Stimulated activated CD8-positive, alpha-beta memory T cell treated with anti-CD3 and anti-CD28 coated beads, Interleukin-2, amount 100 ng/mL, for 1 hour (primary cell): ENCODE measurements at places on chromosomes 3 and 15.
A peak's percentile ranks its signal among the peaks of the same experiment; 100 is the strongest.

DNA sequence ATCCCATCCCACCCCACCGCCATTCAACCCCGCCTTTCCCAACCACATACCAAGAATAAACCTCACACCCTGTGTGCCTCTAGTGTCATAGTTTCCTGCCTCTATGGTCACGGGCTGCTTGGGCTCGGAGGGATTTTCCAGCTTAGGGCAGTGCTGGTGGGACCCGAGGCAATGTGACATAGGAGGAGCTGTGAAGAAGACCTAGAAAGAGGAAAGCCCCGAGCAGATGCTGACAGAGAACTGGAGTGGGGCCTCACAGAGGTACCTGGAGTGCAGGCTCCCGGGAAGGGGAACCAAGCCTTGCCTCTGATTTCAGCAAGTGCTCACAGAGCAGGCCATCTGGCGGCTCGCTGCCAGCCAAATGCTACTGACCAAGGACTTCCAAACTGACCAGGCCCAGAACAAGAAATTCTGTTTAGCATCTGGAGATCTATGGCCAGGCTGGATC lies 27.5 kb downstream of the BHLHE40 start:
- peak; percentile 48 for DNase-seq

DNA sequence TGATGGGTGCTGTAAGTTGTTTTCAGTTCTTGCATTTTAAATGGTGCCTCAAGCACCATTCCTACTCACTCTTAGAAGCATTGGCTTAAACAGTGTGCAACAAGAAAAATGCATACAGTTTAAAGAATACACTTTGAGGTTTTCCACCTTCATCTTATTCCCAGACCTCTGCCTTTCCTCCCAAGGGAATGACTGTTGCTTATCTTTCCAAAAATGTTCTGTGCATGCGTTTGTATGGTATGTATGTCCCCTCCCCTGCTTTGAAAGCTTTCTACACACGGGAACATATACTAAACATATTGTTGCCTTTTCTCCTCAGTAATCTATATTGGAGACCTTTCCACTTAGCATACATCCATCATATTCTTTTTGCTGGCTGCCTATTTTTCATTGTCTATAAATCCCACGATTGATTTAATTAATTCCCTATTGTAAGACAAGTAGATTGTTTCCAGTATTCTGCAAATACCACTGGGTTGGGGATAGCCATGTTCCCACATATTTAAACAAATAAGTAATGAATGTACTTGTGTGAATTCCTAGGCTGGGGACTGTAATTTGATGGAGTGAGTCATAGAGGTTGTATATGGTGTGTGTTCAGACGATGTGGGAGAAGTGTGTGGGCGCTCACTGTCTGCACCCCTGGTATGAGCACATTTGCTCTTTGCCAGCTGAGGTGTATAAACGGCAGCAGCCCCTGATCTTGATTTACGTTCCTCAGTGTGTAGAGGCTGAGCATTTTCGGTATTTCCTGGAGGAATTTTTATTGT lies 5.8 kb downstream of the TRAK1 start:
- no peak for DNase-seq

DNA sequence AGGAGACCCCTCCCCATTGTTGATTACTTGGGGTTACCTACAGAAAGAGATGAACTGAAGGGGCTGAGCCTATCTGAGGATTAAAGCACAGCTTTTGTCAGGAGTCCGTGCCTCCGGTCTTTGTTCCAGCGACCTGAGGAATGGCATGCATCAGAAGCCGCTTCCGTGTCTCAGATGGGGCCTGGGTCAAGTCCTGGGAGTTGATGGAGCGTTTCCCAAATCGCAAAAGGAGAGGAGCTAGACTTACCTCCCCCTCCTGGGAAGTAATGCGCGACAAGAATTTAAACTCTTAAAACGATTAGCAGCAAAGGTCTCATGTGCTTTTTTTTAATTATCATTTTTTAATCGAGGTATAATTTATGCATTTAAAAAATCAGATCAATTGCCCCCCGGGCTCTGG lies 983 bp upstream of the ALDH1A3 start:
- DNase-seq: no peak

- no peak for DNase-seq
Observed at GRCh38 chr15:39227001-39227400, 353.9 kb upstream of the THBS1 start.

GRCh38 chr15:75531041-75531450 lies 48.1 kb downstream of the PTPN9 start:
- no peak for DNase-seq

- DNase-seq: no peak
Observed at GRCh38 chr3:57999417-58000115, 8.7 kb upstream of the FLNB start.

DNA sequence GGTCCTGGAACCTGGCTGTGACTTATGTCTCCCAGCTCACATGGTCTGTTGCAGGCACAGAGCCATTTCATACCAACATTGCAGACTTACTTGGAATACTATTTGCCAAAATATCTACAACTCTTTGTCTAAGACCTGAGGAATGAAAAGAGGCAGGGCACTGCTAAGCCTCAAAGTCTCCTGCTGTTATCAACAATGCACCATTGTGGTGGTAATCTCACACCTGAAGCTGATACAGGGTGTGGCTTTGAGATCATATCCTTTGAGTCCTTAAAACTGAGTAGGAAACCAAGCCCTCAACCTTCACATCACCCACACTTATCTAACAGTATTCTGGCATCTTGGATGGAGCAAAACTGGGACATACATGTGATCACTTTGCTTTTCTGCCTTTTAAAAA lies 782.0 kb downstream of the EPHA3 start:
- no peak for DNase-seq

DNA sequence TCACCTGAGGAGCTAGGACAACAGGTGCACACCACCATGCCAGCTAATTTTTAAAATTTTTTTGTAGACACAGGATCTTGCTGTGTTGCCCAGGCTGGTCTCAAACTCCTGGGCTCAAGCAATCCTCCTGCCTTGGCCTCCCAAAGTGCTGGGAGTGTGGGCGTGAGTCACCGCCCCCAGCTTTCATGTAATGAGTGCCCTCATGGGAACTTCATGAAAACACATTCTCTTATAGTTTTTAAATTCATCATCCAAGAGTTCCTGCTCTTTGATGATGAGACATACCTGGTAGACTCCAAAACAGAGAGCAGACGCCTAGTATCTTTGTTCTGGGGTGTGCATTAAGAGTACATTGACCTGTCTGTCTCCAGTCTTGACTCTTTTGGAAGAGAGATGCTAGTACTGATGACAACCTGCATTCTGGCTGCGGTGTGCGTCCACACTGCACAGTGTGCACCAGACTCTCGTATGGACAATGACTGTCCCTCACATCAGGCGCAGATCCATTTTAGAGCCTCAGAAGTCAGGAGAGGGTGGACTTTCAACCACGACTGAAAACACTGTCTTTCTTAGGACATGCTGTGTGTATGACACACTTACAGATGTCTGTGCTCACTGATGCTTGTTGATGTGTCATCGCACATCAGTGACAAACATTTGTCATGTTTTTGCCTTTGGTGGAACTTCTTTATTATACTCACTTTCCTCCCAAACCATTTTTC lies 2.0 kb downstream of the NRROS start:
- DNase-seq: no peak

DNA sequence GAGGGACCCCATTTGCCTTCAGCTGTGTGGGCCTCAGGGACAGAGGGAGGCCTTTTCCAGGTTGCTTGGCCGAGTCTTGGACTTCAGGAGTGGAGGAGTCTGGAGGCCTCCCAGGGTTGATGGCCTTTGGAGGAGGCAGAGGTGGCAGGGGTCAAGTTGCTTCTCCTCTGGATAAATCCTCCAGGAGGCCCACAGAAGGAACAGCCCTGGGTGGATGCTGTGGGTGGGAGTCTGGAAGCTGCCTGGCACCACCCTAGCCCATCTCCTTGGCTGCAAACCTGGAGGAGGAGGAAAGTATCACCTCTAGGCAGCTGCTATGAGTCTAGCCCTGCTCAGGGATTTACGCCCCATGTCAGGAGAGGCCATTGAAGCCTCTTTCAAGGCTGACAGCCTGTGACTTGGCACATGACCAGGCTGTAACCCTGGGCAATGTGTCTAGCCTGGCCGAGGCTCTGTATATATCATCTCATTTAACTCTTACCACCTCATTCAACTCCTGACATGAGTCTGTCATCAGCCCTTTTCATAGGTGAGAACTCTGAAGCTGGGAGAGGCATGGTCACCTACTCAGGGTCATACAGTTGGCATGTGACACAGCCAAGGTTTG lies 2.9 kb upstream of the PRKCD start:
- no peak for DNase-seq

DNA sequence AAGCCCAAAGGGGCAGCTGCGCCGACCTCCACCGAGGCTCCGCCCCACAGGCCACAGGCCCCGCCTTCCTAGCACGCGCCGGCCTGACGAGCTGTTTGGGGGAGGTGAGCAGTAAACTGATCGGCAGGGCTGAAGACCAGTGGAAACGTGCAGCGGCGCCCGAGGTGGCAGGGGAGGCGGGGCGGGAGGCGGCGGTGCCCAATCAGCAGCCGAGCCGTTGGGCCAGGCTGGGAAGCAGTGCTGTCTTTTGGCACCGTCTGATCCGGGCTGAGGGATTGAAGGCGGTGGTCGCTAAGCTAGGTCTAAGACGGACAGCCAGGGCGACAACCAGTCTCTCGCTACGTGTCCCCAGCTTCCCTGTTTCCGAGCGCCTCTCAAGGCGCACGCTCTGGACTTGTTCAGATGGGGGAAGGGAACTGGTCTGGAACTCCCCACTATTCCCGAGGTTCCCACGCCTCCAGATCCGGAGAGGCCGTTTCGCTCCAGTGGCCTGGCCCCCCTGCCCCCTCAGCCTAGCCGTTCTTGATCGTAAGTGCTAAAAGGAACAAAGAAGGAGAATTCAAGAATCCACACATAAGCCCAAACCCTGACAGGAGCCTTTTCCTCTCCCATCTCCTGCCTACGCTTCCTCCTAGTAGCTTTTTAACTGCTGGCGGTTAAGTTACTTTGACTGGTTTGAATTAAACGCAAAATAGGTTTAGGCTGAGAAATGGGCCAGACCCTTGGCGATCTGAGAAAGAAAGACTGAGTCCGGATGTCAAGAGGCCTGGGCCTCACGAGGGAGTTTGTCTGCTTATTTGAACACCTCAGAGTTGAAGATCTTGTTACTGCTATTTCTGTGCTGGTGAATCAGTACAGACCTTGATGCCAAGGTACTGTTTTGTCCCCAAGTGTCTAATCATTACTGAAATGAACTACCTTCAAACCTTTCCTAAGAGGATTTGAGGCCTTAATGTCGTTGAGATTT lies at the start of gene FMN1:
Gene FMN1, minus strand, starts transcription at position 11 of the 967 bp plus-strand sequence. CDS start 39,800 bp downstream, outside the sequence.
- peak; percentile 72 for DNase-seq

- DNase-seq: no peak
Observed at GRCh38 chr15:56760186-56760585, 26.9 kb upstream of the ZNF280D start.

DNA sequence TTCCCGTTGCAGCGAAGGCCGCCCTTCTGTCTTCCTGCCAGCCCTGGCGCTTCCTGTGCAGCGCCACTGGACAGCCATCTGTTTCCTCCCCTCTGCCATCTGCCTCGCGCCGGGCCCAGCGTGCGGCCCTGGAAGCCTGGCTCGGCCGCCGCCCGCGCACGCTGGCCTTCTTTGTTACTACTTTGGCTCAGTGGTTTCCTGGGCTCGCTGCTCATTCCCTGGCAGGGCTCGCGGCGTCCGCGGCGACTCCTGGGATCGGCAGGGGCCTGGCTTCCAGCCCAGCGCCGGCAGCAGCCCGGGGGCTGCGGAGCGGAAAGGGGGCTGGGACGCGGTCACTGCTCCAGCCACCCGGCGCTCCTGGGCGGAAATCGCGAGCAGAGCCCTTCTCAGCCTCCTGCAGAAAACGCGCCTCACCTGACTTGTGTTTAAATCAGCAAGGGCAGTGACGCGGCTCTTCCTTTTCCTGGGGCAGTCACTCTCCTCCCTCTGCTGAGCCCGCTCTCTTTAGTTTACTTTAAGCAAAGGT lies 10.0 kb downstream of the CMTM7 start:
- no peak for DNase-seq

DNA sequence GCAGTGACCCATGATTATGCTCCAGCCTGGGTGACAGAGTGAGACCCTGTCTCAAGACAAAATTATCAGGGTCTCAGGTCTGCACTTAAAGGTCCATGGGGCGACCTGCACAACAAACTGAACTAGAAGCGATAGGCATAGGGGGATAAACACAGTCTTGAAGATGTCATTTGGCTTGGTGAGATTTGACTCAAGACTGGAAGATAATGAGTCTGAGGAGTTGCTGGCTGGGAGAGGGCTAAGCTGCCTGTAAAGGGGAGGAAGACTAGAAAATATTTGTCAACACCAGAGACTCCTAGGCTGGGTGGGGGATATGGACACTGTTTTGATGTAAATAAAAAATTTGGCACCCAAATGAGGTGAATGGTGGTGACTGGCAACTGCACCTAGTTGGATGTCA lies 19.8 kb downstream of the GHRL start:
- no peak for DNase-seq

DNA sequence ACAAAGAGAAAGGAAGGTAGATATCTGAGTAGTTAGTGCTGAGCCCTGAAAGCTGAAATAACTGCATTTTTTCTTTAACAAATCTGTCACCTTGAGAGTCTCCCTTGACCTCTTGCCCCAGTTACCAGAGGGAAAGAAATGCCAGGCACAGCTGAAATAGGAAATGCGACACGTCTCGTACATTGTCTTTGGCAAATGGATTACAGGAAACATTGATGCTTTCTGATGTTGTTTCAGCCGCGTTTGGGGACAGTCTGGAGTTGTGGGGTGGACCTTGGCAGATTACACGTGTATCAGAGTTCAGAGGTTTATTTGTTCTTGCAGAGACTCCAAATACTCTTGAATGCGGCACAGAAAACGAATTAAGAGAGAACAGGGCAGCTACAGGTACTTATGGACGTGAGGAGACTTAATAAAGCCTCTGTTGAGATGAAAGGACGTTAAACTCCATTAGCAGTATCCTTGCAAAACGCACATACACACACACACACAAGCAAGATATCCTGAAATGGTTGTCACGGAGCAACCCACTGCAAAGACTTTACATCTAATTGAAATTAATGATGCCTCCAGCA lies 272.8 kb upstream of the RORA start:
- DNase-seq: no peak

GRCh38 chr15:90493647-90494046 lies 36.1 kb upstream of the CRTC3 start:
- DNase-seq: no peak

- DNase-seq: no peak
Observed at GRCh38 chr15:51390241-51390965, 48.9 kb downstream of the GLDN start.

- no peak for DNase-seq
Observed at GRCh38 chr3:157632075-157632474, 128.9 kb upstream of the VEPH1 start.

DNA sequence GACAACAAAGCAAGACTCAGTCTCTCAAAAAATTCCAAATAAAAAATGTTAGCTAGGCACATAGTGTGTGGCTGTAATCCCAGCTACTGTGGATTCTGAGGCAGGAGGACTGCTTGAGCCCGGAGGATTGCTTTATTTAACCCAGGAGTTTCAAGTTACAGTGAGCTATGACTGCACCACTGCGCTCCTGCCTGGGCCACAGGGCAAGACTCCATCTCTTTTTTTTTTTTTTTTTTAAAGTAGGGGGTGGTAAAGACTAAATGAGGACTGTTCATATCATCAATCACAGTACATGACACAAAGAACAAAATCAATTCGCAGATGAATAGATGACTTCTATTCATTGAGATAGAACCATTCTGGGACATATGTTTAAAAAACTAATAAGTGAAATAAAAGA lies 48.1 kb downstream of the ACAP2 start:
- no peak for DNase-seq

- no peak for DNase-seq
Observed at GRCh38 chr3:101970905-101971304, 121.6 kb downstream of the NFKBIZ start.
